ENCODE measurements at places on chromosomes 11 and 22.

DNA sequence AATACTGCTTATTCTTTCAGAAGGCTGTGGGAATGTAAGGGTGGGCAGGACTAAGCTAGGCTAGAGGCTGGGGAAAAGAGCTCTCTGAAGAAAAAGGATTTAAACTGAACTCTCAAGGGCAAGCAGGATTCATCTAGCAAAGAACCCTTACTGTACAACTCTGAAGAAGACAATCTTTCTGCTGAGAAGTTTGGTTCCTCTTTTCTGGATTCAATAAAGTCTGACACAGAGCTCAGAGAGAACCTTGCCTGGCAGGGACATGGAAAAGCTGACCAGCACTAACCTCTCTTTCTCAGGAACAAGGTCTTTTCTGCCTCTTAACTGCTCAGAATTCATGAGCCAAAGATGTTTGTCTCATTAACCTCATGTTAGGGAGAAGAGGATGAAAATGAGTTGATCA, 388.4 kb upstream of the DDI1 start:
- DNase-seq: no peak

DNA sequence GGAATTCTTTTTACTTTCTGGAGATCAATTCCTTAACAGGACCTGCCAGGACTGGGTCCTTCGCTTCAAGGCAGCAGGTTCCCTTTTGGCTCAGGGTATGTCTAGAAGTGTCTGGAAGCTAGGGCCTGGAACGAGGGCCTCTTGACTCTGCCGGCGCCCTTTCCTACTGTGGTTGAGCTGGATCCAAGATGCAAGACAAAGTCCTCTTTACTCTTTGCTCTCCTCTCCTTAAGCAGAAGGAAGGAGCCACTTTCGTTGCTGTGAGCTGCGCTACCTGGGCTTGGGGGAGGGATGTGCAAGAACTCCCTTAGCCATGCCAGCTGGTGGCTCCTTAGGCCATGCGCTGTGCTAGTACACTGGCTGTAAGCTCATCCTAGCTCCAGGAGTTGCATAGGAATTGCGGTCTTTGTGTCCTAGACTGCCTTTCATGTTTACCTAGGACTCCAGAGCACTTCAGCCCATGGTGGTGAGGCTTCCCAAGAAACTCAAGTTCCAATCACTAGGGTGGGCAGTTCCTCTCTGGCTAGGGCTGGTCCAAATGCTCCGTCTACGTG, 18.1 kb downstream of the GLB1L2 start:
- DNase-seq: no peak

GRCh38 chr11:39810358-39810757, 1649.1 kb downstream of the LRRC4C start:
- no peak for DNase-seq

DNA sequence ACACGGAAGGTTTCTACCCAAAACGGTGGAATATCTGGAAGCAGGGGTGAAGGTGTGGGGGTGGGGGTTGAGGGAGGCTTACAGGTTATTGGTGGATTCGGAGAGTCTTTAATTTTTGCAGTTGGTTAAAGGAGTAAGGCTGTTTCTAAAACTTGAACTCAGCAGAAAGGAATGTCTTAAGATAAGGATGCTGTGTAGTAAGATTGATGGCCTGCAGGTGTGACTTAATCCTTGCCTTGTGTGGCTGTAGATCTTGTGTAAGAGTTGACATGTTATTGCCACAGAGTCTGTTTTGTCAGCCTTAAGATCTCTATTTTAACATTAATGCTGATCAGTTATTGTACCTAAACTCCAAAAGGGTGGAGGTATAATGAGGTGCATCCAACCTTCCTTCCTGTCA, 16.4 kb upstream of the OR6M1 start:
- no peak for DNase-seq

DNA sequence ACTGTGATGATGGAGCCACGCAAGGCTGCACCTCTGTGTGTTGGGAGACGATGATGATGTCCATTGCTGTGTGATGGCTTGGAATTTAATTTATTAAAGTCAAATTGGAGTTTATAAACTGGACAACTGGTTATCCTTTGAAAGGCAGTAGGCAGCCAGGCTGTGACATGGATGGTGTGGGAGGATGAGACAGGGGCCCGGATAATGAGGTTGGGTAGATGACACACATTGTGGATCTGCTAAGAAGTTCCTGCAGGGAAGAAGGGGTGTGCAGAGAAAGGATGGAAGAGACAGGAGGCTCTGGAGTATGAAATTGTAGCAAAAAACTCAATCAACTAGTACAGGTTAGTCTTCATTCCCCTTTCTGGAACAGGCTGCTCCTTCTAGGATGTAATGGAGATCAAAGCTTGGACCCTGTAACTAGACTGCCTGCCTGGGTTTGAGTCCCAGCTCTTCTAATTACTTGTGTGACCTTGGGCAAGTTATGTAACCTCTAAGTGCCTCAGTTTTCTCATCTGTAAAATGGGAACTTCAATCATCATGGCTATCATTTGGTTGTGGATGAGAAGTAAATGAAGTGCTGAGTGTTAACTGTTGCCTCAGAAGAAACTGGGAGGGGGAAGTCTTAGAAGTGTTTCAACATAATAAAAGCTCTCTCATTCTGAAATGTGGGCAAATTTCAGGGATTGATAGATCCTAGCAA, 4.2 kb upstream of the HINFP start:
- DNase-seq: no peak
